Thoracic aorta (tissue), 2 donors: ENCODE measurements at places on chromosomes 3 and 15. TPM values are rescaled to one million over a fixed set of nuclear protein-coding genes. Genes with fewer than 3 reads are reported as not detected.

Gene CGNL1
- total RNA-seq: 11.8 TPM

GRCh38 chr15:50767332-50767861 is 1.9 kb upstream of the SPPL2A start:
- H3K27me3 ChIP-seq: no peaks in the 10 kb centered on the region
- H3K36me3 ChIP-seq: no peaks in the 10 kb centered on the region
- DNase-seq: peak; percentile 34
- peak overlapping the region; percentile 2 for H3K4me3 ChIP-seq

DNA sequence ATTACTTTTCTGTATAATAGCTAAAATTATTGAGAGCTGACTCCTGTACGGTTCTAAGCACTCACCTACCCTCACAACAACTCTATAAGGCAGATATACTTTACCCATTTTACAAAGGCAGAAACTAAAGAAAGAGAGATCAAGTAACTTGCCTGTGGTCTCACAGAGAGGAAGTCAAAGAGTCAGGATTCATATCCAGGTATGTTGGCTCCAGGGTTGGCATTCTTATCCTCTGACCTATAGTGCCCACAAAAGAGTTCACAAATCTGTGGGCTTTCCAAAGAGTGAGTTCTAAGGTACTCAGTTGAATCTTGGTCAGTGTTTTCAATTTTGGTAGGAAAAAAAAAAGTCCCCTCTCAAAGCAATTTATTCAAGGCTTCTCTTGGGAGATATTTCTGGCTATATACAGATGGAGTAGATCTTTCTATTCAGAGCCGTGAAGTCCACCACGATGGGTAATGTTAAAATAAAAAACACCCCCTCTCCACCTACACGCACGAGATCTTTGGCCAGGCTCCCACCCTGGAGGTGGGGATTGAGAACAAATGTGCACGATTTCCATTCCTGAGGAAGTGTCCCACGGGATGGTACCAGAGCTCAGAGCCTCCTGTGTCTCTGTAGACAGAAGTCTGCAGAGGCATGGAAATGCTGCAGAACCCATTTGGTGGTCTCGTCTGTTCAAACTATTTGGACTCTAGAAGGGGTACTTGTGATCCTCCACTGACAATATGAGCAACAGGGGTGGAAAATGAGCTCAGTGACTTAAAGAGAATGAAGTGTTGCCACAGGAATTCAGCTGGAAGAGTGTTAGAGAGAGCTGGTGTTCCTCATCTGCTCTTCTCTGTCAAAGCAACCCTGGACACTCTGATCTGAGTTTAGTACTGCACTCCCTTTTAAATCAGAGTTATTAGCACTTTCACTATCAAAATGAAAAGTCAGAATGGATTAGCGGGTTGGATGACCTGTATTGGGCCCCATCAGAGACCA is 212.1 kb upstream of the EIF1B start:
- H3K4me1 ChIP-seq: peaks cover 11% of the 10 kb centered on the region
- no peaks in the 10 kb centered on the region for H3K36me3 ChIP-seq
- no peaks in the 10 kb centered on the region for H3K27me3 ChIP-seq
- peak overlapping the region; percentile 10 for H3K4me3 ChIP-seq
- H3K27ac ChIP-seq: peak overlapping the region; percentile 53

DNA sequence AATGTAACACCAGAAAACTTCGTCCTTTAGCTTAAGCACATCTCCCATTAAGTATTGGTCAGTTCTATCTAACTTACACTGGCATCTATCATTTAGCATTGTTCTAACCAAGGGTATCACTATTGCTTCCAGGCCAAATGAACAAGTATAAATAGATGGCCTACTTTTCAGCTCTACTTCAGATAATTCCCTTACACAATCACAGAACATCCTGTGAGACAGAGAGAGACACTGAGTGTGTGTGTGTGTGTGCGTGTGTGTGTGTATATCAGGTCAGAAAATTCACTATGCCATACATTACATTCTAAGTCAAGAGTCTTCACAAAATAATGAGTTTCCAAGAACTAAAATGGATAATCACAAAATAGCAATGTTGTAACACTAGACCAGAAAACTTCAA is 39.1 kb downstream of the SCAPER start:
- H3K4me1 ChIP-seq: peaks cover 7% of the 10 kb centered on the region
- no peak overlapping the region for H3K27ac ChIP-seq
- H3K27me3 ChIP-seq: no peaks in the 10 kb centered on the region
- no peaks in the 10 kb centered on the region for H3K36me3 ChIP-seq
